ENCODE measurements at places on chromosomes 7 and 10.

GRCh38 chr10:24935504-24936292 is 16.7 kb downstream of the PRTFDC1 start:
- DNase-seq: no peak

DNA sequence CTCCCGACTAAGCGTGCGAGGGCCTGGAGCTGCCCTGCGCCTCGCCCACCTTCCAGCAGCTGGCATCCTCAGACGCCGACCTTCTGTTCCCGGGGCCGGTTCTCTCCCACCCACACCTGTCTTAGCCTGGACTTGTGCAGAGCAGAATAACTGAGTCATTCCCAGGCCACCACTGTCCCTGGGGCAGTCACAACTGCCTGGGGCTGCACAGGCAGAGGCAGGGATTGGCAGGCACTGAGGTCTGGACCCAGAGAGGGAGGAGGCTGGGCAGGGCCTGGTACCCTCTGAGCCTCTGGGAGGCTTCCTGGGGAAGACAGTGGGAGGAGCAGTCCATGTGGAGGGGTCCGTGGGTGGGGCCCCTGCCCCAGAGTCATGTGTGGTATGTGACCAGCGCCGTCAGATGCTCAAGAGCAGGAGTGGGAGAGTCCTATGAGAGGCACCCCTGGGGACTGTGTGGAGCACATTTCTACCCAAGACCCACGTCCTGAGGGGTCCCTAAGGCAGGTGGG is 74.3 kb downstream of the NKX6-2 start:
- no peak for DNase-seq

DNA sequence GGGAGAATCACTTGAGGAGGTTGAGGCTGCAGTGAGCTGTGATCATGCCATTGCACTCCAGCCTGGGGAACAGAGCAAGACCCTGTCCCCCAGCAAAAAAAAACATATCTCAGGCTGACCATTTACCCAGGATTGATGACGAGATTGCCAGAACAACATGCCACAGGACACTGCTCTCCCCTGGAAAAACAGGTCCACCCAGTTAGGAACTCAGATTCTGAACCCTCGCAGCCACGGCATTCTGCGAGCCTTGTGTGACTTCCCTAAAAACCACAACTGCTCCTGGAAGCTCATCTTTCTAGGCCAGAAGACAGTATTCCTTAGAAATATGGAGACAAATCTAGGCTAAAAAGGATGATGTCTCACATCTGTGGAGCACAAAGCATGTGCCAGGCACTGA is 42.1 kb upstream of the SH2B2 start:
- DNase-seq: no peak

DNA sequence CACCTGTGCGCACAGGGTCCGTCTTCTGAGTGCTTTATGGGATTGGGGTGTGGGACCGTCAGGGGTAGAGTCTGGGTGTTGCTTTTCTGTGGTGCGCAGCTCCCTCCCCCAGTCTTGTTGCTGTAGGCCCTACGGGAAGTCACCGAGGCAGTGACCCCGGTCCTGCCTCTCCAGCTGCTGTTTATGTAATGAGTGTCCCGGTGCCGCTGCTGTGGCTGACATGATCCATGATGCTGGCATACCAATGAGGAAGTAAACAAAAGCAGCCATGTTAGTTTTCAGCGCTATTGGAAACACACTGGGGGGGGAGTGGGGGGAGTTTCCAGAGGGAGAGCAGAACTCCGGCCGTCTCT is 1.1 kb downstream of the TRIM8 start:
- peak; percentile 47 for DNase-seq

DNA sequence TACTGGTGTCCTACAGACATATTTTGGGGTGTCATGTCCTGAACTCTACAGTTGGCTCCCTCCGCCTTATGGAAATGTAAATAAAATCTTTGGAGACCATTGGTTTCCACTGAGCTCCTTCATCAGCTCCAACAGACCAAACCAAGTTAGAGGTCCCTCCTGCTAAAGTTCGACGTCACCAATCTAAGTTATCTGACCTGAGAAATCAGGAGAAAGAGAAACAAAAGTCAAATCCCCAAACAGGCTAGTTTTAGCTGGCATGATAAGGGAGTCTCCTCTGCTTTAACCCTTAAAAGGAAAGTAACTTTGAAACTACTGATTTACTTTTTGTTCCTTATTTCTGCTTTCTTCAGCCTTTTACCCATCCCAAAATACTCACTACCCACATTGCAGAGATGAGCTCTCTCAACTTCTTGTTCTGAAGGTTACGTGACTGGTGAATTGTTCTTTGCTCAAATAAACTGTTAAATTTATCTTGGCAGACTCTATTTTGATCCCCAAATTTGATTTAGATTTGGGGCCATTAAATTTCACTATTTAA is 39.9 kb downstream of the AVL9 start:
- DNase-seq: no peak

DNA sequence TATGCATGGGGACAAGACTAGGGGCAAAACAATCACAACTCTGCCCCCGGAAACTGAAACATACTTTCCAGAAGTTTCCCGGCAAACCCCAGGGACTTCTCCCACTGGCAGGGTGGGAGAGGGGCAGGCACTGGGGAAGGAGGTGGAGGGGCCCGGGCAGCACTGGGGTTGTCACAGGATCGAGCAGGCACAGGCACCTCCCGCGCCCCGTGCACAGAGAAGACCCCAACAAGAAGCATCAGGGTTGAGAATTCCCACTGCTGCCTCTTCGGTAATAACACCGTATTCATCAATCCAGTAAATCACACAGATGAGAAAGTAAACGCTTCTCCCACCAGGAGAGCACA is 490.5 kb downstream of the PTPRN2 start:
- DNase-seq: no peak

- DNase-seq: no peak
Measured at GRCh38 chr7:20019757-20020432, 197.3 kb downstream of the MACC1 start.

GRCh38 chr10:11177926-11178471 is 160.3 kb downstream of the CELF2 start:
- DNase-seq: no peak

DNA sequence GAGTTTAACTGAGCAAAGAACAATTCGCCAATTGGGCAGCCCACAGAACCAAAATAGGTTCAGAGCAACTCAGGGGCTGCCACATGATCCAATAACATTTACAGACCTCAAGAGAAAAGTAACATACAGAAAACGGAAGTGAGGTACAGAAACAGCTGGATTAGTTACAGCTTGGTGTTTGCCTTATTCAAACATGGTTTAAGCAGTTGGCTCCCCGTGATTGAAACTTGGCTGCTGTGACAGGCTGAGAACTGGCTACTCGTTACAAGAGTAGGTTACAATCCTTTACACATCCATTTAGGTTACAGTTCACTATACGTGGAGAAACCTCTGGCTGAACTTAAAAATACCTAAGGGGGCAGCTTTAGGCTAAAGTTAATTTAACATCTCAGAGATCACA is 673.1 kb upstream of the PHF14 start:
- no peak for DNase-seq

- DNase-seq: no peak
Measured at GRCh38 chr7:149838992-149839408, 825 bp downstream of the ZNF862 start.

GRCh38 chr10:3391657-3392056 is 219.1 kb upstream of the PITRM1 start:
- no peak for DNase-seq

DNA sequence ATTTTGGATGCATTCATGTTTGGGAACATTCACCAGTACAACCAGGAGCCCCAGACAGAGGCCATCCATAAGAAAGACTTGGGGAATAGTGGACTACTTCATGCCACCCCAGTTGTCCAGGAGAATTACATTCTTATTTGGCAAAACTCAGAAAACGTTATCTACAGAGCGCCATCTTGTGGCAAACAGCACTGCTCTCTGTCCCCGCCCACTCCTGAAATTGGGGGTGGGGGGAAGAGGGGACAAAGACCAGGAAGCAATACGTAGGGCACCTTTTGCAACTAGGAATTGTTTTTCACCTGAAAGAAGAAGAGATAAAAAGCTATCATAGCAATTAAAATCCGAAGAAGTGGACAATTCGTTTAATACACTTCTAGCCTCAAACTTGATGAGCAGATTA is 134.6 kb upstream of the MGMT start:
- no peak for DNase-seq

- DNase-seq: no peak
Measured at GRCh38 chr10:42769673-42770072, 12.9 kb upstream of the BMS1 start.

DNA sequence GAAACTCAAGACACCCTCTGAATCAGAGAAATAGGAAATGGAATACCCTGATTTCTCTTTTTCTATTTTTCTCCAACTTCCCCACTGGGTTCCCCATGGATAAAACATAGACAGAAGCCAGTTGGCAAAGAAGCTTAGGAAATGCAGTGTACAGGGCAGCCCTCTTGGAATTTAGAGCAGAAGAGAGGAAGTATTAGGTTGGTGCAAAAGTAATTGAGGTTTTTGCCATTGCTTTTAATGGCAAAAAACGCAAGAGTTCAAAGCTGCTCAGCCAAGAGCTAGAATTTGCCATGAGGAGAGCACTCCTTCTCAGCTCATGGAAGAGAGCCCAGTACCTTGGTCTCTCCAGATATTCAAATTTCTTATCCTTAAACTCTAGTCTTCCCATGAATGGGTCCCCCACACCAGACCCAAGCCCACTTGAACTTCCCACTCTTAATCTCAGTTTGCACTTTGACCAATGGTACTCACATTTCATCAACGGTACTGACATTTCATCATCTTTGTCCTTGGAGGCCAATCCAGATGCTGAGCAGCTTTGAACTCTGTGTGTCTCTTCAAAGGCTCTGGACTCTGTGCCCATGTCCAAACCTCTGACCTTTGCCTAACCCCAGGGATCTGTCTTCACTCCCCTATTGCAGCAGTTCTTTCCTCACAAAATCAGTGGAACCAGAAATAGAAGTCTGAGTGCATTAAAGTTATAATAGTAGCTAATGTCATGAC is 73.2 kb upstream of the PPP1R3C start:
- no peak for DNase-seq

GRCh38 chr7:50560865-50561351 is 4.3 kb downstream of the DDC start:
- DNase-seq: no peak

GRCh38 chr10:26837139-26837538 is 23.6 kb downstream of the ABI1 start:
- no peak for DNase-seq

GRCh38 chr10:45660876-45661411 is 11.6 kb downstream of the ZFAND4 start:
- DNase-seq: no peak
